ENCODE measurements at places on chromosomes 4 and X. TPM values are rescaled to one million over a fixed set of nuclear protein-coding genes. Genes with fewer than 3 reads are reported as not detected.

Gene SULT1B1
- under 0.01 TPM for total RNA-seq

Gene SFRP2
- total RNA-seq: not detected

Gene RTL9
- total RNA-seq: not detected

Gene BEND2
- total RNA-seq: not detected

Gene SSX4B
- total RNA-seq: not detected

Gene LEF1
- 0.67 TPM for total RNA-seq

Gene HOPX
- total RNA-seq: not detected

Gene H2BW2
- total RNA-seq: not detected

Gene SHROOM4
- total RNA-seq: 7.0 TPM

Gene IL15
- 3.2 TPM for total RNA-seq
